HEK293T (cell line): ENCODE measurements at places on chromosomes 1 and 21.

- no peak for DNase-seq
These were observed 2.6 kb upstream of the MYOG start for GRCh38 chr1:203088441-203088840.

GRCh38 chr1:16281765-16282164 is 44.8 kb upstream of the CPLANE2 start:
- no peak for DNase-seq

DNA sequence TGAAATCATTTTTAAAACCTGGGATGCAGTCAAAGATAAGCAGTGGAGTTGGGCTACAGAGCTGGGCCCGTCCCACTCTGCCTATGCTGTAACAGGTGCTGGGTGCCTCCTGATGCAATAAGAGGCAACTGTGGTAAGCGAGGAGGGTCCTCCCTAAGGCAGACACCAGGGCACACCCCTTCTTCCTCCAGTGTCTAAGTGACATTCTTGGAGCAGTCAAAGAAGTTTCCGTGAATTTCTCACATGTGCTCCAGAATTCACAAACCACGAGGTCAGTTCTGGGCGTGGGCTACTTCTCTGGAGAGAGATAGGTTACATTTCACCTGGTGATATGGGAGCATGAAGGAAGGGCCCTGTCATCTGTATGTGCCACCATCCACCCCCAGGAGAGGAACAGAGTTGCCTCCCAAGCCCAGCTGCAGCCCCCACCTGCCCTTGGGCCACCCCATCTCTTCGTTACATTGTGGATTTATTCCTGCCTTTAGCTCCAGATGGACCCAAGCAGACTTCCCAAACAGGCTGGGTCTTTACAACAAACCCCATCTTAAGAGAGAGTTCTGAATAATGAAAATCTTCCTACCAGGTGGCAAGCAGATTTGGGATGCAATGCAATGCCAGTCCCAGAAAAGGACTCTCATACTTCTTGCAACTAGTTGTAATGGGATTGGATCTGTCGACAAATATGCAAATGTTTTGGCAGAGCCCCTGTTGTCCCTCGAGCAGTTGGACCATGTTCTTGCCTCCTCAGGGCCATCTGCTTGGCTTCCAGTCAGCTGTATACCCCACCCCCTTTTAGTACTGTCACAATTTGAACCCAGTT is 82.5 kb upstream of the CNTN2 start:
- DNase-seq, result no peak

- DNase-seq, result no peak
These were observed 4.0 kb upstream of the CDA start for GRCh38 chr1:20584890-20585289.

DNA sequence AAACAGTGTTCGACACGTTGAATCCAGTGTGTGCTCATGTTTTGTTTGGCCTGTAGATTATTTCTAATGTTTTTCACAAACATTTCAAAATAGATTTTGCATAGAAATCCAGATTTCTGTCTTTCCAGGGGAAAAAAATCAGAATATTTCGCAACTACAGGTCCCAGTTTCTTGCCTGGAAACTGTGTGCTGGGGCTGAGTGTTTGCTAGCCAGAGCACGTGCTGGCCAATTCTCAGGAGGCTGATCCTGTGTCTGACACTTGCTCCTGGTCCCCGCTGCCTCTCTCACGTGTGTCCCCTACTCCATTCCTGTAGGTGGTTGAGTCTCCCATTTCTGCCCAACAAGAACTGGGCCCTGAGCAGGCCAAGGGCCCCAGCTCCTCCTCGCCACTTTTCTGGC is 2.4 kb downstream of the MAB21L3 start:
- no peak for DNase-seq

GRCh38 chr1:201676197-201676596 is 137.3 kb downstream of the NAV1 start:
- DNase-seq, result no peak

- DNase-seq, result no peak
These were observed 33.6 kb downstream of the ERI3 start for GRCh38 chr1:44321466-44321865.

DNA sequence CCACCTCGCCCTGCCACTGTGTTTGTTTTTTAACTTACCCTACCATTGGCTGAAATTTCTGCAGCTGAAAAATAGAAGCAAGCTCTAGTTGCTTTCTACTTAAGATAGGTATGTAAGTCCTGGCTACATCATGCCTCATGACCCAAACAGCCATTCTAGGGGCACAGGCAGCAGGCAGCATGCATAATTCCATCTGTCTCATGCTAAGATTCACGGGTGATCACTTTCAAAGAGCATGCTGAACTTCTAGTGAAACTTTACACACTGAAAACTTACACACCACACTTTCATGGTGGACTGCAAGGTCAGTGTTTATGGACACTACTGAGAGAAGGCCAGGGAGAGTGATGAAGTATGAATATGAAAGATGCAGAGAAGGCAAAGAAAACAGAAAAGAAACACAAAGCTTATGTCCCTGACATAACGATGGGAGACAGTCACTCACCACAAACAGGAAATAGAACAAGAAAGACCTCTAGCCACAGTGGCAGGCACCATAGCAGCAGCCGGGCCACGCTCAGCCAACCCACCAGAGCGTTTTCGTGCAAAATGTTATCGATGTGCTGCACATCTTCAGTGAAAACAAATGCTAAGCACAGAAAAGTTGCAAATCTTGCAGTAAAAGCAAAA is 102.3 kb upstream of the TIAM1 start:
- no peak for DNase-seq

- DNase-seq, result no peak
These were observed 70.1 kb upstream of the EDEM3 start for GRCh38 chr1:184824691-184825323.

GRCh38 chr1:172867216-172867818 is 183.4 kb downstream of the TNFSF18 start:
- no peak for DNase-seq

DNA sequence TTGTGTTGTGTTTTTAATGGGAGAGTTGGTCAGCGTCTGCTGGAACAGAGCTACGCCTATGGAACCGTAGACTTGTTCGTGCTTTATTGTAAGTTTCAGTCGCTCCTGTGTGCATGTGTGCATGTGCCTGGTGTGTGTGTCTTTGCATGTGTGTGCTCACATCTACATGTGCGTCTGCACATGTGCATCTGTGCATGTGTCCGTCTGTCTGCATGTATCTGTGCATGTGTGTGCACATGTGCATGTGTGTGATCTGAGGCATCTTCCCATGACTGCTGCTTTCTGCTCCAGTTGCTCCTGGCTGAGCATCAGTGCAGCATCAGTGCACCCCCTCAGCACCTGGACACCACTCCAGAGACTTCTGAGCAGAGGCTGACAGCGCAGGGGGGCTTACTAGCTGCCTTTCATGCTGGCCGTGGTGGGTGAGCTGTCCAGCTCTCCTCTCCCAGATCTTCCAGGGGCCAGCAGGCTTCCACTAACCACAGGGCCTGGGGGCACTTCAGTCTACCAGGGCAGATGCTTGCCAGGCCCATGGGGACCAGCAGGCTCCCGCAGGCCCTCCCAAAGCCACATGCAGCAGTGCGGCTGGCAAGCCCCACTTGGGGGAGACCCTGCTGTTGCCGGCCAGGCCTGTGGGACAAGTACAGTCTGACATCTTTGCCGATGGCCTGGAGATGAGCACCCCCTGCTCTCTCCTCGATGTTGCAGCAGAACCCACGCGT is 47.8 kb upstream of the PCBP3 start:
- DNase-seq, result no peak

GRCh38 chr1:22320587-22321344 is 130.9 kb upstream of the ZBTB40 start:
- no peak for DNase-seq

DNA sequence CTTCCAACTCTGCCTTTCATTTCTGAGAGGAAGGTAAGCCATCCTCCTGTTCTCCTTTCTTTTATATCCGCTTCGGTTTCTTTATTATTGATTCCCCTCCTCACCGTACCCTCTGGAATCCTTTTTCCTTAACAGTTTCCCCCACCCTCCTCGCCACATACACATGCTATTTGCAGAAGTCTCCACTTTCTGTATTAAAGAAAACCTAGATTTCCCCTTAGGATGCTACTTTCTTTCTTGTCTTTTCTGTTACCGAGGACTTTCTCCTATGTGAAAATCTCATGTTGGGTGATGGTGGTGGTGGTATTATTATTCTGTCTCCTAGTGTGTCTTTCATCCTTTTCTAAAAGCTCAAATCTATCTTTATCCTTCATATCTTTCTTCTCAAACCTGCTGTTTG is 62.3 kb downstream of the AK4 start:
- DNase-seq, result no peak

DNA sequence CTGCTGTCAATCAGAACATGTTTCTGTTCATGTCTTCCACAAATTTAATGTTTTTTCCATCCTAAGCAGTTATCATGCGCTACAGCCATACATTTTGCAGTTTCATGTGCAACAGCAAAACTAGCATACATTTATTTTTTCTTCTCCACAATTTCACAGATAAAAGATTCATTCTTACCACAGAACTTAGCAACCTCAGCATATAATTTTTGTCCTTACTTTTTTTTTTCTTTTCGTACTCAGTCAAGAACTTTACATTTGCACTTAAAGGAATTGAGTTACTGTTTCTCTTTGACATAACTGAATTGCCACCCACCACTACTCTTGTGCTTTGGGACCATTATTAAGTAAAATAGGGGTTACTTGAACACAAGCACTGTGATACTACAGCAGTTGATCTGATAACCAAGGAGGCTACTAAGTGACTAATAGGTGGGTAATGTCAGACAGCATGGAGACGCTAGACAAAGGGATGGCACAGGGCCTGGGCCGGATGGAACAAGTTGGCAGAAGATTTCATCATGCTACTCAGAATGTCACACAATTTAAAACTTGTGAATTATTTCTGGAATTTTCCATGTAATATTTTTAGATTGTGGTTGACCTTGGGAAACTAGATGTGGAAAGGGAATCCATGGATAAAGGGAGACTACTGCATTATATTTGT is 50.2 kb upstream of the LHX8 start:
- DNase-seq, result no peak

DNA sequence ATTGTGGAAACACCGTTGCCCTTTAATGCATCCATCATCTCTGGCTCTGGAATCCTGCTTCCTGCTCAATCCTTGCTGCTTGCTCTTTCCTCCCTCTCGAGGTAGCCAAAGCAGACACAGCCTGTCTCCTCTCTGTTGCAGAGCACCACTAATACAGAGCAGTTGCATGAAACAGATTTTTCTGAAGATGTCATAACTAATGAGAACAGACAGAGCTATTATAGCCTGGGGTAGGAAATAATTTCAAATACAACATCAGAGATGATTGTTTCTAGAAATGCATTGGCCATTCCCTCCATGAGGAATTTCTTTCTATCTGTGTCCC is 23.3 kb upstream of the ACBD6 start:
- no peak for DNase-seq
